ENCODE measurements at places on chromosomes 7 and 10. TPM values are rescaled to one million over a fixed set of nuclear protein-coding genes. Genes with fewer than 3 reads are reported as not detected.

GIMAP4 gene
- total RNA-seq, result 332 TPM

NKX2-3 gene
- 5.2 TPM for total RNA-seq

CUL2 gene
- total RNA-seq, result 32.1 TPM

PPIA gene
- total RNA-seq, result 4,627 TPM
